ENCODE measurements at places on chromosomes 4 and X.

GRCh38 chr4:107900508-107900907 is 30.8 kb upstream of the CYP2U1 start:
- DNase-seq: no peak

- DNase-seq: peak; percentile 40
Observed at GRCh38 chrX:12901486-12901885, 4.9 kb upstream of the TLR8 start.

GRCh38 chr4:118955515-118955914 is 66.9 kb downstream of the SYNPO2 start:
- no peak for DNase-seq

DNA sequence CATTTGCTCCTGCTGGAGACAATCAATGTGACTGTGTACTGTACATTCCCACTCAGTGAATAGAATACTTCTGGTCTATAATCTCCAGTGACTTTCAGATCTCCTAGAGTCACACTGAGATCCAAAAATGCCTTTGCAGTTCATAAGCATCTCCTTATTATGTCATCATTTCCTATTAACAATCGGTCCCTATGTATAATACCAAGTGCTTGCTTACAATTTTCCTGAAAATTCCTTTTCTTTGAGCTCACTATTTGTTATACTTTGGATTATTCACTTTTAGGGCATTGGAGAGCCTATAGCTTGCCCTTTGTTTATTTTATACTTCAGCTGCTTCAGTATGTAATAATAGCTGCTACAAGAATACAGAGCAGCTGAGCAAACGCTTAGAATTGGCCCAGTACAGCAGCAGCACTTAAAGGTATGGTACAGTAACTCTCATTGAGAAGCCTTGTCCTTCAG is 313.0 kb downstream of the DCTD start:
- no peak for DNase-seq

DNA sequence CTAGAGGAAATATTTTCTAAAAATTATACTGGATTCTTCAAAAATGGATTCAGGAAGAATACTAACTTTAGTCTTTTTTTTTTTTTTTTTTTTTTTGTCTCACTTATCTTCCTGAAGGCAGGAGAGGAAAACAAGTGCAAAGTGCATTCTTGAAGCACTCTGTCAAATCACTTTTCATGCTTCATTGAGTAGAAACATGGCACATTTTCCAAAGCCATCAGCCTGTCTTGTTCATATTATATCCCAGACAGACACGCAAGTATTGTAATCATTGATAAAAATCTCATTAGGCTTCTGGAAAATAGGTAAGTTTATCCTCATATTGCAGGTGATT is 1.2 kb downstream of the BBS12 start:
- DNase-seq: no peak
